ENCODE measurements at places on chromosomes 6 and 20.

DNA sequence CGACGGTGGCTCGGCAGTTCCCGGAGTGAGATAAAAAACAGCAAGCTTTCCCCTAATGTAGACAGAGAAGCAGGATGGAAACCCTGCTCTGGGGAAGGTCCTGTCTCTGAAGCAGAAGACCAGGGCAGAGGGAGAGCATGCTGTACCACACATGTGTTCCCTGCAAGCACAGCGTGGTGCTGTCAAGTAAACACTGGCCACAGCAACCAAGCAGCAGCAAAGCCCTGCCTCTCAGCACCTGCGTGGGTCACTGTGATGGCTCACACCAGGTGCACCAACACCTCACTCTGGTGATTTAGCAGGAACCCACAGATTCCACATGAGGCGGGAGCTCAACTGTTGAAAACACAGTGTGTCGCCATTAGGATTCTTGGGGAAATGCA is 65.2 kb upstream of the TXNDC5 start:
- no peak for DNase-seq

GRCh38 chr6:151962246-151962846 is 154.9 kb downstream of the ESR1 start:
- no peak for DNase-seq

DNA sequence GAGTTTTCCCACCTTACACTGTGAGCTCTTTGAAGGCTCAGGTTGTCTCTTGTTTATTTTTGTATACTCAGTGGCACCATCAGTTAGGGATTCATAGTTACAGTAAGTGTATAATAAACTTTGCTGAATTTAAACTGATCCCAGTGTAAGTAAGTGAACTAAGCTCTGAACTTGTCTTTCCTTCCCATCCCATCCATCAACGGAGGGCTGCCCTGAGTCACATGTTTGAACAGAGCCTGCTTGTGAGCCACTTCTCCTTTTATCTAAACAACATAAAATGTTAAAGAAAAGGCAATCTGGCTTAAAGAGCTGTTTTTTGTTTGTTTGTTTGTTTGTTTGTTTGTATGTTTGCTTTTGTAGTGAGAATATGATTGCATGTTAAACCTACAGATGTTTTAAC is 185.7 kb upstream of the MARCKS start:
- DNase-seq, result no peak

DNA sequence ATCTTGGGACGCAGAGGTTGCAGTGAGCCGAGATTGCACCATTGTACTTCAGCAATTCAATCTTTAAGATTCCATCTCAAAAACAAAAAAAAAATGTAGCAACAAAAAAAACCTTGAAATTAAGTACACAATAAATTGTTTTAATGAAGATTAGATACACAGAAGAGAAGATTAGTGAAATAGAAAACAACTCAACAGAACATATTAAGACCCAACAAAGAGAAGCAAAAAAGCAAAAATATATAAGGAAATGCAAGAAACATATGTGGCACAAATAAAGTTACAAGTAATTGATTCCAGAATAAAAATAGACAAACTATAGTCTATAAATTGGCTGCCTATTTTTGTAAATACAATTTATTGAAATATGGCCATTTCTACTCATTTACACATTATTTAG is 445.2 kb downstream of the EPM2A start:
- no peak for DNase-seq

GRCh38 chr6:15362274-15363160 is 116.6 kb downstream of the JARID2 start:
- no peak for DNase-seq

DNA sequence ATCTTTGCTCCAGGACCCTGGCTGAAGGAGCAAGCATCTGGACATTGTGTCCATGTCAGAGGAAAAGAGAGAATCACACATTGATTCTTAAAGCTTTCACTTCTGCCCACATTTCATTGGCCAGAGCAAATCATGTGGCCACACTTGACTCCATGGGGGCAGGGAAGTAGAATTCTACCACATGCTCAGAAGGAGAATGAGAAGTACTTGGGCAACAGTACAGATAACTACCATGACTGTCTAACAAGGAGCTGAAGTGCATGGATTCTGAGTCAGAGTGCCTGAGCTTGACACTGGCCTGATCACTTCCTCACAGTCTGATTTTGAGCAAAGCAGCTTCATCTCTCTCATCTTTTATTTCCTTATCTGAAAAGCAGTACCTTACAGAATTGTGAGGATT is 38.6 kb downstream of the GHRH start:
- no peak for DNase-seq

DNA sequence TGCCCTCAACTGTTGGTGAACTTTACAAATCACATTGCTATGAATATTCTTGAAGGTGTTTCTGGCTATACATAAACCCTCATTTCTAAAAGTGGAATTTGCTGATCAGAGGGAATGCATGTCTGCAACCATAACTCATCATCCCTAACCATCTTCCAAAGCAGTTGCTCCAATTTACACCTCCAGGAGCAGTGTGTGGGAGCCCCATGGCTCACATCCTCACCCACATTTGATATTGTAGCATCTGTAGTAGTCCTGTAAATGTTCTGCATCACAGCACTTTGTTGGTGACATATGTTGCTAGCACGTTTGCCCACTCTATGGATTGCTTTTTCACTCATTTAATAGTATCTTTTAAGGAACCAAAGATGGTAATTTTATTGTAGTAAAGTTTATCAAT is 183.8 kb upstream of the SMLR1 start:
- no peak for DNase-seq

Data from T1000 (cell line).